ENCODE measurements at places on chromosomes 6 and 20.

DNA sequence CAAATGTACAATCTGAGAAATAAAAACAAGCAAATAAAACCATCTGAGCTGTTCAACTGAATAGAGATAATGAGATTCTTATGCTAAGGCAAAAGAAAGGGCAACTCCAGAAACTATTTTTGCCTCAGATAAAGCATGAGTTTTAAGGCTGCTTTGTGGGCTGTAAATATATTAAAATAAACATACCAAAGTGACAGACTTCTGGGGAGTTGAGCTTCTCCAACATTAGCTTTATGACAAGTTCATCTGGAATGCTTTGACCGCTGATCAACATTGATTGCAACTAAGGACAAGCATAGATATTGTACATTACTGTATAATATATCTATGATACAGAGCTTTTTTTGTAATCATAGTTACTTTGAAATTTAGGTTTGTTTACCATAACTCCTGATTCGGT, 19.3 kb downstream of the AK9 start:
- no peak for DNase-seq

GRCh38 chr6:85417336-85417735, 32.5 kb upstream of the NT5E start:
- DNase-seq, result no peak

DNA sequence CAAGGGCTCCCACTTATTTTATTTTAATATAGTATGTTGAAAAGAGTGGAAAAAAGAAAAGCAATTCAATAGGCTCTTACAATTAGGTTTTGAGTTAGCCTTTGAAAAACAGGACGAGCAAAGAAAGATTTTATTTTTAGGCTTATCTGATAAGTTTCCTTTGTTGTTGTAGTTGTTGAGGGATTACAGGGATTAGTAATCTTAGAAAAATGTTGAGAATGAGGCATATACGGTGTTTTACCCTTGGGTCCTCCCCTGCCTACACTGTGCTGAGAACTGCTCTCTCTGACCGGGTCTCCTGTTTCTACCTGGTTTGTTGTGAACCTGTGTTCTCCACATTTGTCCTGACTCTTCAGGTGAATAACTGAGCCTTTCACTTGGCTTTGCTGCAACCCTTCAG, 16.7 kb downstream of the TRAPPC3L start:
- no peak for DNase-seq

GRCh38 chr6:80988286-80988685, 764.2 kb downstream of the TENT5A start:
- no peak for DNase-seq

DNA sequence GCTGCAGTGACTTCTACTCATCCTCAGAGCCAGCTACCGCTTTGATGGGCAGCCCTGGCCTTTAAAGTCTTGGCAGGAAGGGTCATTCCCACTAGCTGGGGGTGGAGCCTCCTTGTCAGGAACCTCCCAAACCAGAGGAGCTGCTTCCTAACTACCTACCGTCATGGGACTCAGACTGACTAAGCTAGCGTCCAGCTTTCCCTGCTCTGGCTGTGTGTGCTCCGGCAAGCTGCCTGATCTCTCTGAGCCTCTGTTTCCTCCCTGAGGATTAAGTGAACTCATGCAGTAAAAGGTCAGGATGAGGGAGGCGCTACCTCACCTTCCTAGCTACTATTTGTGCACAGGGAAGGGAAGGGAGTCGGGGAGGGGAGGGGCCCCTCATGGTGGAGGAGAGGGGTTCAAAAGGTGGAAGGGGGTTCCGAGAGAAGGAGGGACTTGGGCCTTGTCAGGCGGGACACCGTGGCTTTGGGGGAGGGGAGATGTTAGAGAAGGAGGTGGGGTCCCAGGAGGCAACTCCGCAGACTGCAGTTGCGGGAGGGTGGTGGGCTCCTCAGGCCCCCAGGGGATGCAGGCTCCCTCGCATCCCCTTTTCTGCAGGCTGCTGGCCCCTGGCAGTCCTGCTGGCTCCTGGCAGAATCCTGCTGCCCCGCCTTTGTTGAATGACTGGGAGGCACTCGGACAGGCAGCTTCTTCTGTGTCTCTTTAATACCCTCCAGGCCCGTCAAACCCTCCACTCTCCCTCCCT, 9.8 kb downstream of the DUSP15 start:
- peak; percentile 39 for DNase-seq

DNA sequence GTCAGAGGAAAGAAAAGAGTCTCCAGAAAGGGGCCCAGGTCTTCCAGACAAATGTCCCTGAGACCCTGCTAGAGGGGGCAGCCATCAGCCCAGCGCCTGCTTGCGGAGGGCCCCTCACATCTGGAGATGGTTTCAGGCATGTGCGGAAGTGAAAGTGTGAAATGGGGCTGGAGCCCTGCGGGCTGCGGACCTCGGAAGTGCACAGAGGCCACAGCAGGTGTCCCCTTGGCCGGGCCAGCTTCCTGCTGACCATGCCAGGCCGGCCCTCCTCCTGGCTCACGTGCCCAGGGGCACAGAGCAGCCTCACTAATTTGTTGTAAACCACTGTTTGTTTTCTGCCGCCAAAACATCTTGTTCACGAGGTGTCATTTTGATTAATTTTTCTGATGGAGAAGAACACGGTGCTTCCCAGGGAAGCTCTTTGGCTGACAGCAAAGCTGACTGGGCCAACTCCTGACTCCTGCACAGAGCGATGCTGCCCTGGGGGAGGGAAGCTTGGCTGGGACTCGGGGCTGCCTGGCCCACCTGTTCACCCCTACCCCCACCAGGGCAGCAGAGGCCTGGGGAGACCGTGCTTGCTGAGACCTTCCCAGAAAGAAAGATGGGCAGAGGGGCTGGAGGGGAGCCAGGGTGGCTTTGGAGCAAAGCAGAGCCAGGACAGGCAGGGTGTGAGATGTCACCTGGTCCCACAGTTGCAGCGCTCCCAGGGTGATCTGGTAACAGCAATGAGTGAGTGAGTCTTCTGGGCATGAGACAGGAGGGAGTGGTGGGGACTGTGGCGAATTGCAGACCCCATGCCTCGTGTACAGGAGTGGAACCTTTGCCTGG, 54.2 kb downstream of the BCAS4 start:
- peak; percentile 80 for DNase-seq

- no peak for DNase-seq
Measured at GRCh38 chr20:63002511-63002910, 4.3 kb downstream of the BHLHE23 start.

Data from left lobe of liver (tissue), 2 donors.